Stimulated activated CD4-positive, alpha-beta T cell treated with anti-CD3 and anti-CD28 coated beads, TNF-alpha, amount 100 ng/mL, for 1 hour (primary cell): ENCODE measurements at places on chromosomes 6 and 20.

GRCh38 chr20:23823621-23824324 lies 2.8 kb downstream of the CST2 start:
- DNase-seq: no peak

GRCh38 chr6:28462401-28462800 lies 19.1 kb upstream of the ZSCAN23 start:
- DNase-seq: no peak

GRCh38 chr20:53034899-53035298 lies 62.7 kb downstream of the TSHZ2 start:
- DNase-seq: no peak

GRCh38 chr20:4559906-4560305 lies 161.8 kb upstream of the PRND start:
- no peak for DNase-seq

- no peak for DNase-seq
These were observed 395.9 kb downstream of the CDH26 start for GRCh38 chr20:60354024-60354580.
